ENCODE measurements at places on chromosomes 2 and 18. TPM values are rescaled to one million over a fixed set of nuclear protein-coding genes. Genes with fewer than 3 reads are reported as not detected.

GRCh38 chr2:180359522-180360282, 352.6 kb upstream of the CWC22 start:
- H3K4me1 ChIP-seq = no peaks in the 10 kb centered on the region
- DNase-seq = no peak
- H3K4me3 ChIP-seq = no peak overlapping the region
- no peak overlapping the region for H3K27ac ChIP-seq
- H3K36me3 ChIP-seq = no peaks in the 10 kb centered on the region

DNA sequence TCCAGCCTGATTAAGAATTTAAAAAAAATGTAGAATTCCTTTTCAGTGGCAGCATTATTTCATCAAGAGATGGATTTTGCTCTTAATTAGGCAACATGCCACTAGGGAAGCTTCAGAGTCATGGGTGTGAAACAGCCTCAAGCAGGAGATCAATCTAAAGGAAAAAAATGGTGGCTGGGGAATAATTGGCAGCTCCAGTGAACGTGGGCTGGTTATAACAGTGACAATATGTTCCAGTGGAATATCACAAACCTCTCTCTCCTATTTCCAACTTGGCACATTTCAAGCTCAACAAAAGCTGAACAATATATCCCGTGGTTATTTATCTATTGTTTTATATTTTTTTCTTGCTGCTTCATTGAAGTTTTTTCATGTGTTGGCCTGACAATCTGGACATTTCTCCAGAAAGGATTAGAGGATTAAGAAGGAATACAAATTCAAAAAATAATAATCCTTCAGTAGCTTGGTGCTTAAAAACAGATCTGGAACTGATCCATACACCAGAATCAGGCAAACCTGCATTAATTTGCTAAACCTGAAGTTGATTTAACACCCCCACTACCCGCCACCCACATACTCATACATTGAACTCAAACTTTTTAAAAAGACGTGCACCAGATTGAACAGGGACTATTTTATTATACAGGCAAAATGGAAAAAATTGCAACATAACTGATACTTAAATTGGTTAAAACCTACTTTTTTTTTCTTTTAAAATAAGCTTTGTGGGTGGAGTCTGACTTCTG, 255.9 kb upstream of the SPRED2 start:
- no peaks in the 10 kb centered on the region for H3K27me3 ChIP-seq
- H3K36me3 ChIP-seq = no peaks in the 10 kb centered on the region
- H3K4me1 ChIP-seq = no peaks in the 10 kb centered on the region
- H3K27ac ChIP-seq = no peak overlapping the region
- no peak overlapping the region for H3K4me3 ChIP-seq
- no peak for DNase-seq

DNA sequence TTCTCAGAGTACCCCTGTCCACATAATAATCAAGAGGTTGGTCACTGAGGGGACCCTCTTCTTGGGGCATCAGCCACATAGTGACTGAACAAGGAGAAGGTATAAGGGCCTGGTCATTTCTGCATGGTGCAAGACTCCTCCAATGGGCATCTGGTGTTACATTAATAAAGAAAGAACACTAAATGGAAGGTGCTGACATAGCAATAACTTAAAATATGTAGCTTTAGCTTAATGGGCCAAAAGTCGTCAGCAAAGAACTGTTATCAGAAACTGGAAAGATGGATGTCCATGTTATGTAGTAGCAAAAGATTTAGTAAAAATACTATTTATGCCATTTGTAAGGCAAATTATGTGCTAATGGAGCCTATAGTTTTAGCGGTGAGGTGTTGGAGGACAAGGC, 916.5 kb upstream of the SOX11 start:
- H3K4me3 ChIP-seq = no peak overlapping the region
- no peaks in the 10 kb centered on the region for H3K27me3 ChIP-seq
- no peaks in the 10 kb centered on the region for H3K36me3 ChIP-seq
- no peak overlapping the region for H3K27ac ChIP-seq
- H3K4me1 ChIP-seq = no peaks in the 10 kb centered on the region

The LIPG gene
- total RNA-seq = 2.8 TPM

The COL5A2 gene
- total RNA-seq = 99.4 TPM
